ENCODE measurements at places on chromosomes 6 and 20.
A peak's percentile ranks its signal among the peaks of the same experiment; 100 is the strongest.

DNA sequence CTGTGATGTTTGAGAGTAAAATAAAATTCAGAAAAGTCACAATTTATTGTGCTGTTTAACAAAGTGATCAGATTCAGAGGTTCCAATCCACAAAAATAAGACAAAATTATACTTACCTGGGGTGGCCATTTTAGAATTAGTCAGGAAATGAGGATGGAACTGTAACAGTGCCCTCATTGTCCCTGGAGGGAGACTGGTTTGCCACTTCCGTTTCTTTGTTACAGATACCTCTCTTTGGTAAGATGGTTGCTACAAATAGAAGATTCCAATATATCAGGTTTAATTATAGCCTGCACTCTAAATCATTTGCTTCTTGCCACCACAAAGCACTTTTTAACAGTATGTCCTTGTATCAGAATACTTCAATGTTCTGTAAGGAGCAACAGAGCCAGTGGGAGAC is 95.6 kb downstream of the CTNNBL1 start:
- no peak for DNase-seq

- peak; percentile 42 for DNase-seq
Measured at GRCh38 chr6:113597231-113597583, 259.9 kb upstream of the MARCKS start.

- no peak for DNase-seq
Measured at GRCh38 chr6:111027219-111027618, 45.4 kb downstream of the RPF2 start.

GRCh38 chr6:165807249-165807960 is 144.4 kb upstream of the PDE10A start:
- DNase-seq: no peak

DNA sequence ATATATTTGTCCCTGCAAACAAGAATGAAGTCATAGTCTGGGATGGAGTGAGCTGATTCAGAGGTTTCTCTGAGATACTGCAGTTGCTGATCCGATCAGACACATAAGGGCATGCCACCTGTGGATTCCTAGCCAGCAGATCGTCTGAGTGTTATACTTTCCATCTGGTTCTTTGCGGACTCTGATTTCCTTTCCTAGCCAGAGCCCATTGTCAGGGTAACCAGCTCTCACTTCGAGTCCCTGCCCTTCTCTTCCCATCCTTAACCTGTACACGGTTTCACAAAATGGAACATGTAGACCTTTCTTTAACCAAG is 100.9 kb downstream of the TMEM200A start:
- DNase-seq: no peak

DNA sequence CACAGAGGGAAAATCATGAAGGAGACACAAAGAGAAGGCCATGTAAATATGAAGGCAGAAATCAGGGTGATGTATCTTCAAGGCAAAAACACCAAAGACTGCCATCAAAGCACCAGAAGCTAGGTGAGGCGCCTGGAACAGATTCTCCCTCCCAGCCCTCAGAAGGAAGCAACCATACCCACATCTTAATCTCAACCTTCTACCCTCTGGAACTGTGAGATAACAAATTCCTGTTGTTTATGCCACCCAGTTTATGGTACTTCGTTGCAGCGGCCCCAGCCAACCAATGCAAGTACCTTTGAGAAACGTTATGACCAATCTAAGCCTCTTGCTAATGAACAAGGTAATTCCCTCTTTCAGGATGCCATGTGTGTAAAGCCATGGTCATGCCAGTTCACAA is 66.2 kb upstream of the STXBP5 start:
- DNase-seq: no peak

- no peak for DNase-seq
Measured at GRCh38 chr6:141354191-141354955, 778.4 kb upstream of the GJE1 start.

- no peak for DNase-seq
Measured at GRCh38 chr6:33934731-33935270, 131.0 kb upstream of the MLN start.

GRCh38 chr20:44186201-44186600 is 787 bp downstream of the JPH2 start:
- no peak for DNase-seq

DNA sequence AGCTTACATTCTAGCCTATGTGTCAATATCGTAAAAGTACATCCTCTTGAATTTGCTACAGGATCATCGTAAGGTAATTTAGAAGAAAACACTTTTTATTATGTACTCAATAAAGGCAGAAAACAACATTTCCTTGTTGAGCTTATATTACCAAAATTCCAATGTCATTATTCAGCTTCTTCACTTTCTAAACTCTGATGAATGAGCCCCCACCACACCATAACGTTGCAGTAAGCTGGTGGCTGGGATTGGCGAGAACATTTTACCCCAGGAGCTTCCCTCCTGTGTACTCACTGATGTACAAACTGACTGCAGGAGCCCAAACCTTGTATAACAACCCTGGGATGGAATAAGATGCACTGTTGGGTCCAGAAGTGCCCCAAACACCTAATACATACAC is 238.1 kb upstream of the MARCKS start:
- DNase-seq: no peak

DNA sequence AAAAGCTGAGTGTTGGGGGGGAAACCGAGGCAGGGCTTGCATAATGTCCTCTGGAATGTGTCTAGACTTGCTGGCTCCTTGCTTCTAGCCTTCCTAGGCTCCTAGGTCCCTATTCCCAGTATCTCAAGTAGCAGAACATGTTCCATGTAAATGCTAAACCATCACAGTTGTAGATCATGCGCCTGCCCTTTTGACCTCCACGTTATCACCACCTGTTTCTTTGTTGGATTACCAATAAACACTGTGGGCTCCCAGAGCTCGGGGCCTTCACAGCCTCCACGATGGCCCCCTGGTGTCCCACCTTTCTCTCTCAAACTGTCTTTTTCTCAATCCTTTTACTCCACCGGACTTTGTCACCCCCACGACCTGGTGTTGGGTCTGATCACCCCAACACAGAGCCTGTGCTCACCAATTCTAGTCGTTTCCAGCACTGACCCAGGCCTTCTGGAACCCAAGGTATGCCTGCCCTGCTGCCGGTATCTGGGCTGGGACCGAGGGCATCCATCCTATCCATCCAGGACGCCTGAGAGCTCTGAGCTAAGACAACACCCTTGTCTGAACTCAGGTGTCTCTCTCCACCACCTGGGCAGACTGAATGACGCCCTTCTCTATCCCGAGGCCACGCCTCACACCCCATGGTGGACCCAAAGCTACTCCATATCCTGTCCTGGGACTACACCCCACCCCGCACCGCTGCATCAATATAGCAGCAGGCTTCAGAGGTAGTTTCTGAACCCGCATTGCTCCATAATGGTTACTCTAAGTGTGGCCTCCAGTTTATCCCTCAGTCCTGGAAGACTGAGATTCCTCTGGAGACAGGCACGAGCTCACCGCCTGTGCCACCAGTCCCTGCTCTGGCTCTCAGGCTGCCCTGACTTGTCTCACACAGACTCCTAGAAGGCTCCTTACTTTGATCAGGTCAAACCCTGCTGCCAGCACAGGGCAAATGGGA is 9.3 kb upstream of the PRR18 start:
- DNase-seq: no peak

- DNase-seq: peak; percentile 41
Measured at GRCh38 chr20:4811661-4812181, 90.0 kb downstream of the PRND start.

All from inflammatory macrophage (primary cell).